ENCODE measurements at places on chromosomes 5 and 9. TPM values are rescaled to one million over a fixed set of nuclear protein-coding genes. Genes with fewer than 3 reads are reported as not detected.

The TMEM203 gene
- polyA plus RNA-seq = 44.7 TPM

The PCA3 gene
- 0.55 TPM for polyA plus RNA-seq

The ISCA1 gene
- polyA plus RNA-seq = 53.9 TPM

The F2RL2 gene
- polyA plus RNA-seq = 1.4 TPM

The KCNN2 gene
- 3.1 TPM for polyA plus RNA-seq

The PTGS1 gene
- 3.9 TPM for polyA plus RNA-seq

The OBP2B gene
- 0.41 TPM for polyA plus RNA-seq

The EXD3 gene
- 25.3 TPM for polyA plus RNA-seq

The ECM2 gene
- polyA plus RNA-seq = 14.1 TPM

The FAM221B gene
- polyA plus RNA-seq = 0.09 TPM

The GHR gene
- polyA plus RNA-seq = 20.0 TPM

The TOMM5 gene
- polyA plus RNA-seq = 110 TPM

The SARDH gene
- polyA plus RNA-seq = 14.8 TPM

The CTSV gene
- polyA plus RNA-seq = 31.5 TPM

The KCNV2 gene
- polyA plus RNA-seq = 0.10 TPM

The ARL14EPL gene
- not detected for polyA plus RNA-seq

The SPATA31C1 gene
- 0.80 TPM for polyA plus RNA-seq

The PDE6A gene
- 0.14 TPM for polyA plus RNA-seq

- DNase-seq = no peak
These were observed 1034.8 kb downstream of the CDH12 start for GRCh38 chr5:21818370-21818720.

- no peak for DNase-seq
These were observed 28.6 kb downstream of the DCAF12 start for GRCh38 chr9:34097865-34098264.

DNA sequence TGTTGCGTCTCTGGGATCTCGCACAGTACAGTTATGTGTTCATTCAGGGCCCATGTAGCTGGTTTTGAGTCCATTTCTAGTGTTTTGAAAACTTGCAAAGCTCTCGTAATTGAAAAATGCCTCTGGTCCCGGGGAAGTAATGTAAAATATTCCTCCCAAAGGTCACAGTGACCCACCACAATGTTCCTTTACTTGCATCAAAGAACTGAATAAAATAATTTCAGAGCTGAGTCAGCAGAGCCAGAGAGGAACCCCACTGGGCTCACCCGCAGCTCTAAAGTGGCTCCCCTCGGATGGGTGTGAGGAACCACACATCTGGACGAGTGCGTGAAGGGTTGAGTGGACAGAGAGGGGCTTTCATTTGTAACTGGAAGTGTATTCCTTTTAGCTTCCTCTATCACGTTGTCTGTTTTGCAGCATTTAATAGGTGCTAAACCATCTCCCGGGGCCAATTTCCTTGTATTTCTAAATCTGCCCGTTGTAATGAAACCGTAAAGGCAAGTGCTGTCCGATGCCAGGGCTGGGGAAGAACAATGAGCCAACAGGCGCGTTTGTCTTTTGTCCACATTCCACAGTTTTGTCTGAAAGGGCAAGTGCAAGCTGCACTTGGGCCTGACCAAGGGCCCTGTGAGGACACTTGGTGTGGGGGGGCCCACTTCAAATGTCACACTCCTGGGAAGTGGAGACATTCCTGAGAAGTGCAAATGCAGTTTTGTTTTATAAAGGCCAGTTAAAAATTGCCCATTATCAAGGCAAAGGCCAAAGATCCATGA lies 29.9 kb downstream of the COL5A1 start:
- no peak for DNase-seq

GRCh38 chr9:71268871-71269635 lies 147.6 kb upstream of the TRPM3 start:
- no peak for DNase-seq

DNA sequence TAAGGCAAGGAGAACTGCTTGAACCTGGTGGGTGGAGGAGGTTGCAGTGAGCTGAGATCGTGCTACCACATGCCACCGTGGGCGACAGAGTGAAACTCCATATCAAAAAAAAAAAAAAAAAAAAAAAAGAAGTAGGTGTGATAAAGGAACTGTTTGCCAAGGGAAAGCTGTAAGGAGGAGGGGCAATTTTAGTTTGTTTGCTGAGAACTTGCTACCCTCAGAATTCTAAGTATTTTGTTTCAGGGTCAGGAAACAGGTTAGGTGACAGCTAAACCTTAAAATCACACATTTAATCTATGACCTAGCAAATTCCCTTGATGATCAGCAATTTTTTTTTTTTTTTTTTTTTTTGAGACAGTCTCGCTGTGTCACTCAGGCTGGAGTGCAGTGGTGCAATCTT lies 7.2 kb upstream of the ARRDC3 start:
- DNase-seq = no peak

GRCh38 chr9:2709645-2710101 lies 7.6 kb upstream of the KCNV2 start:
- no peak for DNase-seq

DNA sequence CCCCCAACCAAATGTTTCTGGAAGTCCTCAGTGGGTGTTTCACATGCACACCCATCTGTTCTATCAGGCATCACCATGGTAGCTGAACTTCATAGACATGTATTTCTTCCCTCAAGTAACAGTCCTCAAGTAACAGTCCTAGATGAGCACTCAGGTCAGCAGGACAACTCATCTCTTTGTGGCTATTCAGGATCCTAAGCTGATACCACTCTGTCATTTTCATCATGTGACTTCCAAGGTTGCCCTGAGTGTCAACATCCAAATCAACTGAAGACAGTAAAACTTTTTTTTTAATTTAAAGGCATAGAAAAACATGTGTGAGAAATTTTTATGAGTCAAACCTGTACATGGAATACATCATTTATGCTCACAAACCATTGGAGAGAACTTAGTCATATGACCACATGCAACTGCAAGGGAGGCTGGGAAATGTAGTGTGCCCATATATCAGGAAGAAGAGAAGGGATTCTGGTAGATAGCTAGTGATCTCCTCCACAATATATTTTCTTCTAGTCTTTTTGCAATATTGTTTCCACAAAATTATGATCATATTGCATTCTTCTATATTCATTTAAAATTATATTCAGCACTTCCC lies 64.2 kb upstream of the FST start:
- DNase-seq = no peak

GRCh38 chr5:116600876-116601275 lies 26.3 kb upstream of the SEMA6A start:
- no peak for DNase-seq

- no peak for DNase-seq
These were observed 24.2 kb upstream of the NREP start for GRCh38 chr5:111781200-111781599.

DNA sequence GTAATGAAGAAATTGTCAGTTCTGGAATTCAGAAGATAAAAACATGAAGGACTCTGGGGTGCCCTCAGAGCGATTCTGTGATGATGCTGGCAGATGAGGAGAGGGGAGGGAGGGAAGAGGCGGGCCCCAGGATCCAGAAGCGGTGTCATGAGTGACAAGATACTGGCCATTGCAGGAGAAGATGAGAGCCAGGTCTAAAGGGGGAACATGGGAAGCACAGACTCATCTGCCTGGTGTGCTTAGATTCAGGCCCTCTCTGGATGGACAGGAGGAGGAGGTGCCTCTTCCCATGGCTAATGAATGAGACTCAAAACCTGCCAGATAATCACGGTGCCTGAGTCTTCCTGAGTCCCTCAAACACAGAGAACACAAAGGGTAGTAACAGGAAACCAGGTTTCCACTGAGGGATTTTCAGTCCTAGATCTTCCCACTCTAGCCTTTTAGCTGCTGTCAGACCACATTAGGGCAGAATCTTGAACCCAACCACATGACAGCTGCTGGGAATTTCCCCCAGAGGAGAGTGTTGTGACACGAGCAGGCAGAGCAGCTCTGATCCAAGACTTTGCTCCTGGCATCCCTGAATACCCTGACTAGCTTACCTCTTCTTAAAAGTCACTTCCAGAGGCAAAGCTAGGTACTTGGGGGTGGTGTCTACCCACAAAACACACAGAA lies 28.2 kb upstream of the HSPA9 start:
- no peak for DNase-seq

DNA sequence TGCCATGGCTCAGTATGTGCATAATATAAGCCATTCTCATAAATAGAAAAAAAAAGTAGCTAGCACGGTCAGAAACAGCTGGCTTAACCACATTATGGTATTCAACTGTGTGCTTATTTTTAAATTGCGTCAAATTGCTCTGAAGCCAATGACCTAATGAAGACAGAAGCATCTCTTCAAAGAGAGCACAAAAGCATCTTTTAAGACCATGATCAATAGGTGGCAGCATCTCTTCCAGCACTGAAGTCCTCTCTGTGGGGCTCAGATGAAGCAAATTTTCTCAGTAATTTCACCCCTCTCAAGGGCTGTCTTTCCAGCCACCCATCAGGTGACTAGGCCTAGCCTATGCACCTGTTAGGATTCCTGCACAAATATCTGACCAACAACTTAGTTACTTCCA lies 251.4 kb downstream of the GLIS3 start:
- DNase-seq = no peak

DNA sequence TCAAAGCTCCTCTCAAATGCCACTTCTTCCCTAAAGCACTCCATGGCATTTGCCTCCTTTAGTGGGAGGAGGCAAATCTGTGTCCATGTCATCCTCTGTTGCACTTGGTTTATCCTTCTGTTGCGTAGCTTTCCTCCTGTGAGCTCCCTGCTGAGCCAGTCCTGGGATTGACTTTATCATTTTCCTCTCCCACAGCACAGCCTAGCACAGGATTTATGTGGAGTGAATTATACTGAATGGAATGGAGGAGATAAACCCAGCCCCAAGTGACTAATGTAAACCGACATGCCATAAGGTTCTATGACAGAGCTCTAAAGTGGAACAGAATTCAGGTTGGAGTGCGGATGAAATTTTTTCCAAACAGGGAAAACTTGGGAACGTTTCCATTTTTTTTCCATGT lies 26.4 kb upstream of the TOMM5 start:
- no peak for DNase-seq

DNA sequence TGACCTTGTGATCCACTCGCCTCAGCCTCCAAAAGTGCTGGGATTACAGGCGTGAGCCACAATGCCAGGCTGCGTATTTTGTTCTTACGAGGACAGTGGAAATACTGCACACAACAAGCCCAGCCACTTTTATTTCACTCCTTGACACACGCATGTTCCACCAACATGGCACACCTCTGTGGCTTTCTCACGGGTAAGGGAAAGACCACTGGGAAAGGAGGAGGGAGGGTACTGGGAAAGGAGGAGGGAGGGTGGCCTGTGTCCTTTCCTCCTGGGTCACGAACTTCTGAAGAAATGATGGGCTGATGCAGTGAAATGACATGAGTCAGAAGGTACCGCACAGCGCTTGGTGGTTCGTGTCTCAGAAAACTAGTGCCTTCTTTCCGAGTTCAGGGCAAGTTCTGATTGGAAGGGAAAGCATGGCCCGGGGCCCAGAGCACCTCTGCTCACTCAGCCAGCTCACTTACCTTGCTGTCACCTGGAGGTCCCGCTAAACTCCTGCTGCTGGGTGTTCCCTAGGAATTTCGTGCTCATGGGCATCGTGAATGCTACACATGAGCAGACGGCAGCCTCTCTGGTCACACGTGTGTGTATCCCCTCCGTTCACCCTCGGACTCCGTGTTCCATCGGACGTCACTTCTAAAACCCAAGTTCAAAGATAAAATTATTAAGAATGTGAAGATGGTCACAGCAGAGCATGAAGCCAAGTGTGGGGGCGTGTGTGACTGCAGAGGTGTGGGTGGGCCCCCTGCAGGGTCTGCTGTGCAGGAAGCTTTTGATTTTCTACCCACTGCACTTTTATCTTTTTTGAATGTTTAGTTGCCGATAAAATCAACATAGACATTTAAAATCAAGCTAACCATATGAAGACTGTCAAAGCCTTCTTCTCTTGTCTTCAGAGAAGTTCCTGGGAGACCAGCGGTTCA lies 42.9 kb downstream of the LAMC3 start:
- no peak for DNase-seq

GRCh38 chr5:57207681-57208080 lies 33.8 kb downstream of the GPBP1 start:
- no peak for DNase-seq

GRCh38 chr9:137349471-137350033 lies 47.5 kb upstream of the NRARP start:
- no peak for DNase-seq

GRCh38 chr5:85159395-85159794 lies 774.7 kb upstream of the EDIL3 start:
- DNase-seq = no peak

DNA sequence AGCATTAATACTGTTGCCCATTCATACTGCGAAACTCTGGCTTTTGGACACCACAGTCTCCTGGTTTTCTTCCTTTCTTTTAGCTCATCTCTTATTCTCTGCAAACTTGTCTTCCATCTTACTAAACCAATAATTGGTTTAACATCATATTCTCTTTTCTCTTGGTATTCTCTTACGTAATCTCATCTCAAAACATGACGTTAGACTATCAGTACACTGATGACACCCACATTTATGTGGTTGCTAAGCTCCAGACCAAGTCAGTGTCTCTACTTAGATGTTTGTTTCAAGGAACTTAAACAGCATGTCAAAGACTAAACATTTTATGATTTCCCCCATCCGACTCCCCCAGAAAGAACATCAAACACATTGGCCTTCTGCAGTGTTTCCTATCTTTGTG lies 2.1 kb downstream of the PRRC1 start:
- DNase-seq = no peak

- DNase-seq = no peak
These were observed 10.4 kb downstream of the UIMC1 start for GRCh38 chr5:176995896-176996767.

- no peak for DNase-seq
These were observed 25.4 kb upstream of the DCP2 start for GRCh38 chr5:112951124-112951702.

DNA sequence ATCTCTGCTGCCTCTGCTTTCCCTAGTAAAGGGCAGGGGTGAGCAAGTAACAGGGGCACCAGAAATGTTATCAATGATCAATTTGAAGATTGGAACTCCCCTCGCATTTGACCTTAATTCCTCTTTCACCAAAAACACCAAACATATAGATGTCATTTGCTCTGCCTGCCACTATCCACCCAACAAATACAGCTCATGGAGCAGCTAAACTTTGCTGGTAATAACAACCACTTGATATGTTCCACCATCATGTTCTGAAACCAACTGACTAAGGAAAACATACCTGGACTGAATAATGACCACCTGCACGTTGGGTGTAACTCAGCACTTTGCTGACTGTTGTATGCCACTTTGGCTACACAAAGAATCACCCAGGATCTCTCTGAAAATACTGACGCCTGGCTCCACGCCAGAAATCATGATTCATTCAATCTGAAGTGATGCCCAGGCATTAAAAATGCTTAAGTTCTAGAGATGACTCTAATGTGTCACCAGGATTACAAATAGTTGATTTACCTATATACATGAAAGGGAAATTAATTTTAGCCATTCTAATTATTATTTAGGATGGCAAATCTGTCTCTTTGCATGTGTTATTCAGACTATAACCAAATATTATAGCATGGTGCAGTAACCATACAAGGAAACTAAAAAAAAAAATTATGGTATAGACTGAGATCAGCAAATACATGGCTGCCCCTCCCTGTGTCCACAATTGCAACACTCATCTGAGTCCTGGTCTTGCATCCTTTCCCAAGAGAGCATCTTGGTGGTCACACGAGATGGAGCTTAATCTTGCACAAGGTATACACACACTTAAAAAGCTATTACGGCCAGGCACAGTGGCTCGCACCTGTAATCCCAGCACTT lies 43.1 kb upstream of the TTC39B start:
- DNase-seq = no peak

- DNase-seq = no peak
These were observed 337 bp upstream of the DMAC1 start for GRCh38 chr9:7799944-7800285.

- DNase-seq = no peak
These were observed 155.2 kb downstream of the ADAMTSL1 start for GRCh38 chr9:18629136-18629535.

Data from renal pelvis (tissue), 12 donors.